ENCODE measurements at places on chromosomes 1 and 21.

- DNase-seq, result no peak
Measured at GRCh38 chr1:82931006-82931405, 1067.9 kb downstream of the TTLL7 start.

DNA sequence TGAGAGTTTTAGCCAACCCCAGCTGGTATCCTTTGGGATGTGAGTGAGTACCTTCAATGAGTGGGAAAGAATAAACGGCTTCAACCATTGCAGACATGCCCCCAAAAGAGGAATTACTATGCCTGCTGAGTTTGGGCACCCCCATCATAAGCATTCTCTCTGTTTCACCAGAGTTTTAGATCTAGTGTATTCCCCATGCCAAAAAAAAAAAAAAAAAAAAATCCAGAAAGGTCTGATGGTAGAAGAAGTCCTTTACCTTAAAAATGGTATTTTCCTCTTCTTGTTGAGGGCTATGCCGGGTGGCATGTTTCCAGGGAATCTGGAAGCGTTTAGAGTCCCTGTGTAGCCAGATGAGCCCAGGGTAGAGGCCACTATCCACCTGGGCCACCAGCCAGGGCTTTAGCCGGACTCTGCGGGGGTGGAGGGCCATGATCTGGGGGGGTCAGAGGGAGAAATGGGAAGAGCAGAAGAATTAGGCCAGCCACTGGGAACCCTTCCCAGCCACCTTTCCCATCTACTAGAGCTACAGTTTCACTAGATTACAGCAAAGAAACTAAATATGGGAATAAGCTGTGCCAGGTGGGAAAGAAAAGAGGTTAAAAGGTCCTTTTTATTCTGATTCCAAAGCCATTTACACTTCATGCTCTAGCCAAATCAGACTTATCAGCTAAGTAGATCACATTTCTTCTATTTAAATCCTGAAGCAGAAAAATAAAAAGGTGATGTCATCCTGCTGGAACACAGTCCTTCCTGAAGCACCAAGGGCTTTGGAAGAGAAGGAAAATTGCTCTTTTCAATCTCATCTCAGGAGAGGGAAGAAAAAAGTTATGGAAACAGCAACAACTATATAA is 4.7 kb downstream of the IRF6 start:
- DNase-seq, result no peak

- no peak for DNase-seq
Measured at GRCh38 chr1:204829133-204829825, 41.4 kb upstream of the NFASC start.

DNA sequence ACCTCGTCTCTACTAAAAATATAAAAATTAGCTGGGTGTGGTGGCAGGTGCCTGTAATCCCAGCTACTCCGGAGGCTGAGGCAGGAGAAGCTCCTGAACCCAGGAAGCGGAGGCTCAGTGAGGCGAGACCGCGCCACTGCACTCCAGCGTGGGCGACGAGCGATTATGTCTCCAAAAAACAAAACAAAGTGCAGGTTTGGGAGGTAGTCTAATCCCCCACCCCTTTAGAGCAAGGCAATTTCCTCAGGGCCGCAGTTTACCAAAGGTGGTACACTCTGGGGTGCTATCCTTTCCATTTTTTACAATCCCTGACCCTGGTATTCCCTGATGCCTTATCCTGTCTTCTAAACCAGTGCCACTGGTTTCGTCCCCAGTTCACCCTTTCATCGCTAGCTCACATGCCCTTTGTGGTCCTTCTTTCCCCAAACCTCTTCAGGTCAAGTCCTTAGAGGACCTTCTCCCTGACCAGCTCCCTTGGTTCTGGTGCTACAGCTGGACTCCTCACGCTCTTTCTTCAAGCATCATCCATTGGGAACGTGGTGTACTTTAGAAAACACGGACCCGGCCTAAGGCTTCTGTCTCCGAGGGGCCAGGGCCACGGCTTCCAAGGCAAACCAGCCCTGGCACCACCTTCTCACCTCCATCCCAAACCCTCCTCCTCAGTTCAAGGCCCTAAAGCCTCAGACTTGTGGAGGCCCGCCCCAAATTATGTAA is 873 bp downstream of the IFT25 start:
- no peak for DNase-seq

All from bronchial epithelial cell (primary cell).